ENCODE measurements at places on chromosomes 16 and 17. TPM values are rescaled to one million over a fixed set of nuclear protein-coding genes. Genes with fewer than 3 reads are reported as not detected.

DNA sequence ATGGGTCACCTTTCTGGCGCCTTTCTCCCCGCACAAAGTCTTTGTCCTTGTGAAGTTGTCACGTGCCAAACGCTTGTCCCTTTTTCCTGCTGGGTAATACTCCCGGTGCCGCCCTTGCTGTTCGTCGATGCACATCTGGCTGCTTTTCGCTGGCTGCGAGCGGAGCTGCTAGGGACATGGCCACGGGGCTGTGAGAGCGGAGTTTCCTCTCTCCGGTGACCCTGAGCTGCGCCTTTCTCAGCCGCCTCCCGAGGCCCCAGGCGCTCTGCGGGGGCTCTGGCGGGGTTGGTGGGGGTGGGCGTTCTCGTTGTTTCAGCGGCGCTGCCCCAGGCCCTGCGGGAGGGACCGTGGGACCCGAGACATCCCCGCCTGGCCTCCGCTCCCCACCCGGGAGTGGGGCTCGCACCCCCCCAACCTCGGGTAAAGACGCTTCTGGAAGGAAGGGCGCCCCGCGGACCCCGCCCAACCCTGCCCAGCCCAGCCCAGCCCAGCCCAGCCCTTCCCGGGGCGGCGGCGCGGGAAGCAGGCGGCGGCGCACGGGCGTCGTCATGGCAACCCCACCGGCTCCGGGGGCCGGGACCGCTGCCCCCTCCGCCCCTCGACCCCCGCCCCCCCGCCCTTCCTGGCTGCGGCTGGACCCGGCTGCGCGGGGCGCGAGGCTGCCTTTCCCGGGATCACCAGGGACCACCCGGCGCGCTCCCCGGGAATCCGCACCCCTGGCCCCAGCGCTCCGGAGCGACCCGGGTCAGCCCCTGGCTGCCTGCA, 12.3 kb downstream of the CHMP6 start:
- DNase-seq: no peak

GRCh38 chr17:45132572-45133463, 503 bp upstream of the PLCD3 start:
- peak; percentile 96 for DNase-seq

DNA sequence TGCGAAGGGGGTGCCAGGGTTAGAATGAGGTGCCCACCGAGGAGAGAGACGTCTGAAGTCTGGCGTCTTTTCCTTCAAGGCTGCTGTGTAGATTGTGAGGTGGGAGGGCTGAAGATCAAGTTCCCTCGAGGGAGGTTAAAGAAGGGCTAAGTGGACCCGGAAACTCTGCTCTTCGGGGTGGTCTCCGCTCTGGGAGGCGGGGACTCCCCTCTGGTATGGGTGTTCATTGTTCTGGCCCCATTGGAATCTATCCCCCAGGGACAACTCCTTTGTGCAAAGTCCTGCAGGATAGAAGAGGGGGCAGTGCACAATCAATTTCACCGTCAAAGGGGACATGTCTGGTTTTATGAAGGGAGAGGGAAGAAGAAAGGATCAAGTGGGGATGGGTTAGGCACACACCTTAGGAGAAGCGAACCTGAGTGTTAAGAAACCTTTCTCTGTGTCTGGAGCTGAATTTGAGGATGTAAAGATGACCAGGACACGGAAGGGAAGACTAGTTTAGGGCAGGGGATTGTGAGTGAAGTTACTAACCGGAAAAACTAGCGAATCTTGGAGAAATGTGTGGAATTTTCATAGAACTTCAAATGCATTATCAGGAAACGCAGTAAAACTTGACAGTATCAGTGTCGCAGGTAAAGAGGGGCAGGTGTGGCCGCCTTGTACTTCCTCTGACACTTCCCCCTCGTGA, 809 bp upstream of the RAB34 start:
- no peak for DNase-seq

DNA sequence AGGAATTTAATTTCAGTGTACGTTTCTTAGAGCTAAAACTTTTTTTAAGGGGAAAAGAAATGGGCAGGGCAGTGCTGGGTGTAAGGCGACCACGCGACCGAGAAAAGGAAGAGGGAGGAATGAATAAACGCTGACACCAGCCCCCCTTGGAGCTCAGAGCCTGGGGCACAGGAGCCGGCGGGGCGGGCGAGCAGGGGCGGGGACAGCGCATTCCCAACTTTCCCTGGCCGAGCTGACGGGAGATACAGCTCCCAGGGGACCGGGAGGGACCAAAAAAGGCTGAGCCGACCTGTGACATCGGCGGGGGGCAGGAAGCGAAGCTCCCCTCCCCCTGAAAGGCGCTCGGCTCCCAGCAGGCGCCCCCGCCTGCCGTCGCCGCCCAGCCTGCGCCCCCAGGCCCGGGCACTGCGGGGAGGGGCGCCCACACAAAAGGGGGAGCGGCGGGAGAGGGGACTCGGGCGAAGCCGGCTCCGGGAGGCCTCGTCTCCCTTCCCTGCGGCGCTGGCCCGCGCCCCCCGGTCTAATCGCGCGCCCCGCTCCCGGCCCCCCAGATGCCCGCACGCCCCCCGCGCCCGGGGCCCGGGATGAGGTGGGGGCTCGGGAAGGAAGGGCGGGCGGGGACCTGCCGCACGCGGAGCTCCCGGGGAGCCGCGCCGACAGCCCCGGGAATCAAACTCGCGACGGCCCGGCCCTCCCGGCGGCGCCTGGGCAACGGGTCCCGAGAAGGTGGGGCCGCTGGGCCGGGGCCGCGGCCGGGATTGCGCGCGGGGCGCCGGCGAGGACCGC, 622 bp downstream of the CUEDC1 start:
- peak; percentile 92 for DNase-seq

DNA sequence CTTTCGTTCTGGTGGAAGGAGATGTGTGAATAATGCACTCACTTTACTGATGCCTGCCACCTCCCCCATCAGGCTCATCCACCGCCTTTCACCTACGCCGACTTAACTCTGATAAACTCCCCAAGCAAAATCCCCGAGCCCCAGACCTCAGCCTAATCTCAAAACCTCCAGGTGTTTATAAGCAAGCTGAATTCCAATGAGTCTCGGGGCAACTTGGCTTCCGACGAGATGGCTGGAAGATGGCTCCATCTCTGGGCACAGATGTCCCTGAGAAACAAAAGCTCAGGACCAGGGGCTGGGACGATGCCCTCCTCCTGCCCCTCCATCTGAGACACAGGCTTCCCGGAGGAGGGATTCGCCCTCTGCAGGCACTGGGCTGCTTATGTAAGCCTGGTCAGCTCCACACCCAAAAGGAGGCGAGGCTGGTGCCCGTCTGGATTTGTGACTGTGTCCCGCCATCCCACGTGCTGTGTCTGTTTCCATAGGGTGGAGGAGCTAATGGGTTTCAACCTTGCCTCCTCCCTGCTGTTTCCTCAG, 386.4 kb upstream of the TNRC6C start:
- peak; percentile 80 for DNase-seq

GRCh38 chr17:20083156-20083859, 74.1 kb downstream of the SPECC1 start:
- DNase-seq: no peak

- peak; percentile 92 for DNase-seq
These were observed 24.3 kb upstream of the KRT20 start for GRCh38 chr17:40909351-40909750.

MATCAP1 gene
- 22.1 TPM for total RNA-seq

RASD1 gene
- 40.3 TPM for total RNA-seq

KRT14 gene
- total RNA-seq: 2.0 TPM

SLC2A4 gene
- 13.5 TPM for total RNA-seq

CDK5R1 gene
- total RNA-seq: 1.3 TPM

SLC5A11 gene
- not detected for total RNA-seq

CCL1 gene
- total RNA-seq: not detected

PIK3R5 gene
- 15.2 TPM for total RNA-seq

PYY gene
- not detected for total RNA-seq
